Left renal cortex interstitium (tissue), 4 donors: ENCODE measurements at places on chromosomes 7 and 10.

GRCh38 chr7:25586513-25586912 lies 358.2 kb upstream of the NPVF start:
- DNase-seq = no peak

DNA sequence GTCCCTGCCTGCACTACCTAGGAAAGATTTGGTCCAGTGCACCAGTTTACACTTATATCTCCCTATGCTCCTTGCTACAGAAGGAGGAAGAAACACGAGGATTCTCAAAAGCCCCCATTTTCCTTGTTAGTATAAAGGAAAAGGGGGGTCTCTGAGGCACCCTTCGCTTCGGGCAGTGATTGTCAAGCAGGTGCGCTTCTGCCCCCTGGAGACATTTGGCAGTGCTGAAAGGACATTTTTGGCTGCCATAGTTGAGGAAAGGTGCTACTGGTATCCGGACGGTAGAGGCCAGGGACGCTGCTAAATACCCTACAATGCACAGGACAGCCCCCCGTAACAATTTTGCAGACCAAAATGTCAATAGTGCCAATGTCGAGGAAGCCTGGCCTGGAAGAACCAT lies 193.7 kb downstream of the GFRA1 start:
- no peak for DNase-seq

GRCh38 chr10:80296942-80297341 lies 7.5 kb upstream of the MAT1A start:
- DNase-seq = no peak

- DNase-seq = no peak
Observed at GRCh38 chr10:123062726-123063125, 53.9 kb downstream of the ACADSB start.

- DNase-seq = no peak
Observed at GRCh38 chr7:148930335-148930734, 46.2 kb upstream of the EZH2 start.

DNA sequence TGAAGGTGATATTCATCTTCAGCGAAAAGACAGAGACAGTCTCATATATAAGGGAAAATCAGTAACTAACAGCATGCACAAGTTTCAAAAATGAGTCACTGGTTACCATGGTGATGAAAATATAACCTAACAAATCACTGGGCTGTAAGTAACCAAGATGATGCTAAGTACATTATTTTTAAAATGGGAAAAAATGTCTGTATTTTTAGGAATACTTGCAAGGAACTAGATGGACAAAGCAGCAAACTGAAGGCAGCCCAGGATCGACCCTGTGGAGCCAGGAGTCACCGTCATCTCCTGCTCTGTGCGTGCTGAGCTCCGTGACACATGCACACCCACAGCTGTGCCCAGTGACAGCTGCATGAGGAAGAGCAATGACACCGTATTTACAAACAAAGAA lies 137.3 kb downstream of the ELMO1 start:
- no peak for DNase-seq

GRCh38 chr7:116497708-116498107 lies 1.8 kb upstream of the CAV2 start:
- no peak for DNase-seq

- DNase-seq = no peak
Observed at GRCh38 chr10:14510346-14510745, 179.6 kb upstream of the FRMD4A start.

DNA sequence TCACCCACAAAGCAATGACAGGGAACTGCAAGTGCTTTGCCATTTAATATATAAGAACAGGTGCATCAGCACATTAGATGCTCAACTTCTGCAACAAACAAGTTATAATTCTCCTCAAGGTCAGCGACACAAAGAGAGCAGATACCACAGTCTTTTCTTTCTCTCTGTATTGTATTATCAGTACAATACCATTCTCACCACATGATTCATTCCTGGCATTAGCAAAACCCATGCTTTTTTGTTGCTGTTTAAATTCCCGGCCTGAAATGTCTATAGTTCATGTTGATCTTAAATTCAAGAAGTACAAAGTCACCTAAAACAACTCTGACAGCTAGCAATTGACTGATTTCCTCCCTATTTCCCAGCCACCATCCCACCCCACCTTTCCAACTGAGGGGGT lies 111.8 kb upstream of the FEZF1 start:
- DNase-seq = no peak

- DNase-seq = no peak
Observed at GRCh38 chr7:80347173-80347572, 164.7 kb downstream of the GNAT3 start.

DNA sequence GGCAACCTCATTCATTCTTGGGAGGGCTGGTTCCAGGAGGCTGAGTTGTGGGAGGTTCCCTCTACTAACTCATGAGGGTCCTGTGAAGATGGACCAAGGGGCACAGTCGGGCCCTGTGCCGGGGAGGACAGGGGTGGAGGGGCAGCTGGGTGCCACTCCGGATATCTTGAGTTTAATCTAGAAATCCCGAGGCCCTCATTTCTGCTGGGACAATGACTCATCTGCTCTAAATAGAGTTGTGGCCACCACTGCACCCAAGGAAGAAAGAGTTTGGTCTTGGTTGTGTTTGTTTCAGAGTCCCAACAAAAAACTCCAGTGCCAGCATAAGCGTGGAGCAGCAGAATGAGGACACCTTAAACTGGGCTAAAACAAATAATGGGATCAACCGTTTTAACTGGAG lies 82.4 kb downstream of the EBF3 start:
- DNase-seq = no peak

DNA sequence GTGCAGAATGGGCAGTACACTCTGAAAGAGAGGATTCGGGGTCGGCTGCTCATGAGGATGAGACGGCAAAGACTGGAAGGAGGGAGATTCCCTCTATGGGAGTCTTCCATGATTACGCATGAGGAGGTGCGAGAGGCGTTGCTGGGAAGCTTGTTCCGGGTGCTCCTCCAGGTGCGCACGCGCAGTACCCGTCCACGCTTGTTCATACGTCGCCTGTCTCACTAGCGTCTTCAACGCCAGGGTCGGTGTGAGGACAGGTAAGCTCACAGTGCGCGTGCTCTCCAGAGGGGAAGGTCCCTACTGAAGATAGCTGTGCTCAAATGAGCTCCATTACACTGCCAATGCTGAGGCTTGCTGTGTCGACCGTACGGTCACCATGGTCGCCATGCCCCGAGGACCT lies 39.3 kb upstream of the BNIP3 start:
- no peak for DNase-seq

GRCh38 chr7:29289156-29290021 lies 94.8 kb downstream of the CHN2 start:
- DNase-seq = no peak

- peak; percentile 29 for DNase-seq
Observed at GRCh38 chr7:23012908-23013714, 819 bp downstream of the HYCC1 start.

DNA sequence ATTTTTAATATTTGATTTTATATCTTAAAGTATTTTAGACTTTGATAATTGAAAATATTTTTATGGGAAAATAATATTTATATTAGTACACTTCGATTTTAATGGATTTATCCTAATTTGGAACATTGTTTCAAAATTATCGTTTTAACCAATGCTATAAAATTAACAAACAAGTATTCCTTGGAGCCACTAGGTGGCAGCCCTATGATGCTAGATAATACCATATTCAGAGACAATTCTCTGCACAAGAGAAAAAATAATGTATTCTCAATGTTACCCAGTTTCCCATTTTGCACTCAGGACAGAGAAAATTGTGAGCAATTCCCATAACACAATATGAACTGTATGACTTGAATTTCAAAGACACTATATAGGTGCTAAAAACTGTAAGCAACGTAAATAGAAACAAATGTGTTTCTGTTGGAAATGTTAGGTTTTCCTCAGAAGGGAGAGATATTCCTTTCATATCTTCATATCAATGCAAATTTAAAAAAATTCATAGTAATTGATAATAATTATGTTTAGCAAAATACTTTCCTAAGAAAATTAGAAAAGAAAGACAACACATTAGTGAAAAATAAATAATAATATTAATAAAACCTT lies 237.8 kb downstream of the SEMA3E start:
- peak; percentile 9 for DNase-seq
